ENCODE measurements at places on chromosomes 12 and 14.

DNA sequence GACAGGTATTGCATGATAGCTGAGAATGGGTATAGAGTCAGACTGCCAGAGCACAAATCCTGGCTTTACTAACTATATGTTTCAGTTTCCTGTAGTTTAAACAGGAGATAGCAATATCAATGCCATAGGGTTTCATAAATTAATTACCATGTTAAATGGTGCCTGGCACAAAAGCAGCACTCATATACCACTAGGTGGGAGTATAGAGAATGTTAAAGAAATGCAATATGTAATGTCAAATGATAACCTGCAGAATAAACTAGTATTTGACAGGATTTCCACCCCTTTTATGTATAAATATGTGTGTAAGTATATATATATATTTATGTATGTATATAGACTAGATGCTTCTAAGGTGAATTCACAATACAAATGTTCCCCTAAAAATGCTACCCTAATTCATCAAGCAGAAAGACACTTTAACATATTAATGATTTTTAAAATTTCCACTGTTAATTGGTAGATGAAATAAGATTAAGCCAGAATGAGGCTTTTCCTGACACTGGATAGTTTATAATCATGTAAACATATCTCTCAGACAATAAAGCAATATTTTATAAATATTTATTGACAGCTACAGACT is 8.6 kb downstream of the WDR89 start:
- peak; percentile 2 for DNase-seq

DNA sequence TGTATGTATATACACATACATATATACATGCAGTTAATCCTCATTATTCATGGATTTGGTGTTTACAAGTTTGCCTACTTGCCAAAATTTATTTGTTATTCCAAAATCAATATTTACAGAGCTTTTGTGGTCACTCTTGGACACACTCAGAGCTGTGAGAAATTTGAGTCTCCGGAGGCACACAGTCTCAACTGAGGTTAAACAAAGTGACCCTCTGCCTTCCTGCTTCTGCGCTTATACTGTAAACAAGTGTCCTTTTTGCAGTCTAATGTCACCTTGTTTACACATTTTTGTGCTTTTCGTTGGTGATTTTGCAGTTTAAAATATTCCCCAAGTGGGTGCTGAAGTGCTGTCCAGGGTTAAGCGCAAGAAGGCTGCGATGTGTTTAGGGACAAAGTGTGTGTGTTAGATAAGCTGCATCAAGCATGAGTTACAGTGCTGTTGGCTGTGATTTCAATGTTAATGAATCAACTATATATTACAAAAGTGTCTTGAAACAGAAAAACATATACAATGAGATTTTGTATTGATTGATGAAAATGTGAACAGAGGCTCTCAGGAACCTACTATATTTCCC is 13.1 kb upstream of the LTA4H start:
- no peak for DNase-seq

- no peak for DNase-seq
These were observed 1.7 kb downstream of the ERG28 start for GRCh38 chr14:75658957-75659356.

- DNase-seq, result no peak
These were observed 43.6 kb upstream of the KCNH5 start for GRCh38 chr14:63088865-63089264.

- no peak for DNase-seq
These were observed 17.1 kb upstream of the FAM234B start for GRCh38 chr12:13027032-13027431.

GRCh38 chr14:59175404-59175803 is 13.1 kb upstream of the DAAM1 start:
- peak; percentile 28 for DNase-seq

DNA sequence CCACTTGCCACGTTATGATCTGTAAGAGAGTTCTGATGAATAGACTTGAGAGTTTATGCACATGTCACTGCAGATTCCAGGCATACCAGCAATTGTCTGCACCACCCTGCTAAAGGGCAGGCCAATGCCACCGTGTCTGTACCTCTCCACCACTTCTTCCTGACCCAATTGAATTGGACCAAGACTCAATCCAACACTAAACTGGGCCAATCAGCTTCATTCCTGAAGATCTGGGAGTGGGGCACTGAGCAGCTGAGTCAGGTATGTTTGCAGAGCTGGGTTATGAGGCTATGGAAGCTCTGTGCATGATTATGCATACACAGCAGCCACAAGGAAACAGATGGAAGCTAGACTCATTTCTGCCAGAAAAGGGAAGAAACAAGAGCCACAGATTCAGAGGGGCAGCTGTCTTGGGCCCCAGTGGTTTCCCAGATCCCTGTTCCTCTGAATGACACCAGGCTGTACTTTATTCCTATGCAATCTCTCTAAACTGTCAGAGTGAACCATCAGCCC is 28.0 kb downstream of the DAO start:
- DNase-seq, result no peak

All from GM12892 (cell line).